ENCODE measurements at places on chromosomes 7 and 10.
A peak's percentile ranks its signal among the peaks of the same experiment; 100 is the strongest.

DNA sequence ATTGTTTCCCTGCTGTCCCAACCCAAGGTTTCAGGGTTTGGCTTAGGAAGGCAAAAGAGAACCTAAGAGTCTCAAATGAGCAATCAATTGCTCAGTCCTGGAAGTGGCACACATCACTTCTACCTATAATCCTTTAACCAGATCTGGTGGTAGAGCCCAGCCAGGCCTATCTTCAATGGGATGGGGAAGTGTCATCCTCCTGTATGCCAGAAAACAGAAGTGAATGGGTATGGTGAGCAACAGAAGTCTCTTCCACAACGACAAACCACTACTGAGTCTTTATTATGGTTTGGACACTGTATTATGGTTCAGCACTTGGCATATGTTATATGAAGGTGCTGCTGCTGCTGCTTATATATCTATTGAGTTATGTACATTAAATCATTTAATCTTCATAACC is 3.0 kb upstream of the AKR1B1 start:
- peak; percentile 11 for DNase-seq

DNA sequence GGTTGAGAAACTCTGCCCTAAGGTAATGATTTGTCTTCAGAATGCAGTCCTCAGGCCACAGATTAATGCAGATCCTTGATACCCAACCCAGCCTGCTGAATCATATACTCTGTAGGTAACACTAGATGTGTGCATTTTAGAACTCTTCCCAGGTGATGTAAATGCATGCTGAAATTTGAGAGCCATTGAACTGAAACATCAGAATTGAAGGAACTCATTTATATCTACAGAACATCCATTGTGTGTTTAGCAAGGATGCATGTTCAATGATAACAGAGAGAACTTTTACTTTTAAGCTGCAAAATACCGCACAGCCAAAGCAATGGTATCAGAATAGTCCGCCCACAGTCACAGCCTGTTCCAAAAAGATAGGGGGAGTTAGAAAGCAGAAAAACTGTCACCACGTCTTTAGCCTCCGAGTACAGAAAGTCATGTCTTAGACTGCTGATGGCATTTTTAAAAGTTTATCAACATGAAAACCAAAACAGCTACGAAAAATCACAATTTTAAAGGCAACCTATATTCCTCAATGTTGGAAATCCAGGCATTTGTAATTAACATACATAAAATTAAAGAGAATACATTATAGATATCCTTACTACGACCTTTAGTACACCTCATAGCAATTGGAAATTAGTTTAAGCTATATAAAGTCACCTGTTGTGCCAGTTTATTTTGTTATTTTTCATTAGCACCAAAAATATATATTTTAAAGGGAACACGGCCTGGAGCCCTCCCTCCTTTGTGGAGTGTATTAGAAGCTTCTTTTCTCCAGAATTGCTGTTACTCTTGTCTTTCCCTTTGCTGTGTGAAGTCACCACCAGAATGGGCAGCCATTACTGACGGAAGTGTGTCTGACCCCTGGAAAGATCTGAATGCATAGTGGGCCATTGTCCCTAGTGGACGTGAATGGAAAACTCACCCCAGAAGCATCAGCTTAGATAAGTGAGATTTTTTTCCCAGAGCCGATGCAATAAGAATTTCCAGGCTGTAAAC is 65.8 kb upstream of the PRKAR2B start:
- no peak for DNase-seq

GRCh38 chr10:80280071-80280800 is 9.2 kb downstream of the MAT1A start:
- no peak for DNase-seq

DNA sequence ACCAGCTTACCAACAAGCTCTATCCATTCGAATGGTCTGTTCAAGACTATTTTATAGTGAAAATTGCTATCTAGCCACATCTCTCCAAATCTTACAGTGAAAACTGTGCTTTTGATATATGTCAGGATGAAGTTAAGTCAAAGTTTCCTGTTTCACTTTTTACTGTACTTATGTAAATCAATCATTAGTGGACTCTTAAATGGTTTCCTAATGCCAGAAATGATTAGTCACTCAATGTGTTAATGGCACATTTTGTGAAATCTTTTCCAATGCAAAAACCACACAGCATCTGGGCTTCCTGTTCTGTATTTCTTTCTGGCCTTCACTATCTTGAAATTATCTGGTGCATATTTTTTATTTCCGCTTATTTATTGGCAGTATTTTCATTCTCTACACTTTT is 87.3 kb upstream of the STEAP1B start:
- DNase-seq, result no peak

GRCh38 chr7:3760651-3761050 is 459.6 kb downstream of the SDK1 start:
- peak; percentile 66 for DNase-seq

DNA sequence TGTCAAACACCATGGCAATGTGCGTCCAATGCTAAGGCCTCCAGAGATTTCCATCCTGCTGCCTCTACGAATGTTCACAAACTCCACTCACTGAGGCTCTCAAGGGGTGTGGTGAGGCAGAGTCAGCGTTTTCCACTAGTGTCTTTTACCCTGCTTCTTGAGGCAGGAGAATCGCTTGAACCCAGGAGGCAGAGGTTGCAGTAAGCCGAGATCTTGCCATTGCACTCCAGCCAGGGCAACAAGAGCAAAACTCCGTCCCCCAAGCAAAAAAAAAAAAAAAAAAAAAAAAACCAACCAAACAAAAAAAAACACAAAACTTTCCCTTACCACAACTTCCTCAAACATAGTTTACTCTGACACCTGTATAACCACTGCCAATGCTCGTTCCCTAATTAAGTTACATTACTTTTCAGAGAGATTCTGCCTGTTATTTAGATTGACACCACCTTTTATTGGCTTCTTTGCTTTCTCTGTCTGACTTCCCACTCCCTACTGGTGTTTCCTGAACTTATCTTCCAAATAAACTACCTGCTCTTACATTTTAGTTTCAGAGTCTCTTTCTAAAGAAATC is 102.1 kb upstream of the ZNF746 start:
- DNase-seq, result no peak

GRCh38 chr7:100765250-100765649 is 31.9 kb downstream of the ZAN start:
- DNase-seq, result no peak

DNA sequence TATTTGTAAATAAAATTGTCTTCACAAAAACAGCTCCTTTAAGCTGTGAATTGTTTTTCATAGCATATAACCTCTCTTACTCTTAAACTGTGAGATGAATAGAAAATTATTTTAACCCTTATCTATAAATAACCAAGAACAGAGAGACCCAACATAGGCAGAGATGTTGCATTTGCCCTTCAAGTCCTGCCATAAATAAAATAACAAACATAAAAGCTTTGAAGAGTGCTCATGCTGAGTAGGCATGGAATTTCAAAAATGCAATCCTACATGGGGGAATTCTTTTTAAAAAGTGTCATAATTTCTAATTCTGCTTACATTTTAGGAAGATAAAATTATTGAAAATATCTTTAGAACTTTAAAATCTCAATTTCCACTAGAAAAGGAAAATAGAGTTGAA is 124.1 kb upstream of the FERD3L start:
- DNase-seq, result no peak

DNA sequence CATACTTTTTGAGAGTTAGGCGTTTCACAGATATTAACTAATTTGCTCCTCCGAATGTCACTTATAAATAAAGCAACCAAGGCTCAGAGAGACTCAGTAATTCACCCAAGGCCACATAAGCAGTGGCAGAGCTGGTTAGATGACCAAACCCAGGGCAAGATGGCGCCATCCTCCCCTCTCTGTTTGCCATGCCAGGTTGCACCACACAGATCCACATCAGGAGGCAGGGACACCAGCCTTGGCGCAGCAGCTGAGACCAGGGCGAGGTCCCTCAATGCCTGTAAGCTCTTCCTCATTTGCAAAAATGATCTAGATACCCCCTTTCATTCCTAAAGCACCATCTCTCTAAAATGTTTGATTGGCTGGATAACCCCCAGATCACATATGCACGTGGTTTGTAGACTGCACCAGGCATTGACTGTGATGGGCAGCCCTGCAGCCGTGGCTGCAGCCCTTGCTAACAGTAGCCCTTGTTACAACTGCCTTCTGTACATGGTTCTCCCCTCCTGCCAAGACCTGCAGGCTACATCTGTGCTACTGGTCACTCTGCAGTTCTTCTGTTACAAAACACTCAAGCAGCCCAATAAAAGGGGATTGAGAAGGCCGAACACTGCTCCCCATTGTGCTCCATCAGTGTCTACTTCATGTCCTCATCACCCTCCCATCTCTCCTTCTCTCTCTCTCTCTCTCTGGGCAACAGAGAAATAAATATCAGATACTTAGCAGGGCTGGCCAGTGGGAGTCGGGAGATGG is 298.6 kb downstream of the PRPF18 start:
- DNase-seq, result no peak

- DNase-seq, result no peak
Observed at GRCh38 chr10:48418189-48418788, 111.8 kb downstream of the MAPK8 start.

DNA sequence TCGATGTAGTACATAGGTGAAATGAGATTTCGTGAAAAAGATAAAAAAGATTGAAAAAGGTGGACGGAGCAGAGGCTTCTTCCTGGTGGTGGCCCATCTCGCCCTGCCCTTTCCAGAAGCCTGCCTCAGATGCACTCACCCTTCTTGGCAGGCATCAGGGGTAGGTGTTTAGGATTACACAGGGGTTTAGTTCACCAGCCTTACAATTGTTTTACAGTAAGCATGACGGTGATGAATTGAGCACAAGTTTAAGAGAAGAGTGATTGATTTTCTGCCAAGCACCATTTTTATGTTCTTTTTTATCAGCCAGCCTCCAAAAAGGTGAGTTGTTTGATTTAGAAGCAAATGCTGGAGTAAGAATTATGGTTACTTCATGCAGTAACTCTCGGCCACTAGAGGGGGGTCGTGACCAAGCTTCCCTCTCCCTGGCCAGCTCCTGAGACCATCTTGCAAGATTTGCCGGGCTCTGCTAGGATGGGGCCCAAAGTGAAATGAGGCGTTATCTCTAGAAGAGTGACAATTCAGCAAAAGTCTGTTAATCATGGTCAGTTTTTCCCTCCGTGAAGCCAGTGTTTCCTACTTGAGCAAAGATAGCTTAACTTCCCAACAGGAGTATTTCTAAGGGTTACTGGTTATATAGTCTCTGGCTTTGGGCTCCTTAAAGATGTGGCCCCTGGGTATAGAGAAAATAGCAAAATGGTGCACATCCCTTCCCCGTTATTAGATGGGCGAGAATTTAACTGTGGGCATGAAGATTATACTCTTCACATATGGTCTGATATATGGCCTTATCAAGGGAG is 228.8 kb downstream of the BMPER start:
- peak; percentile 80 for DNase-seq

DNA sequence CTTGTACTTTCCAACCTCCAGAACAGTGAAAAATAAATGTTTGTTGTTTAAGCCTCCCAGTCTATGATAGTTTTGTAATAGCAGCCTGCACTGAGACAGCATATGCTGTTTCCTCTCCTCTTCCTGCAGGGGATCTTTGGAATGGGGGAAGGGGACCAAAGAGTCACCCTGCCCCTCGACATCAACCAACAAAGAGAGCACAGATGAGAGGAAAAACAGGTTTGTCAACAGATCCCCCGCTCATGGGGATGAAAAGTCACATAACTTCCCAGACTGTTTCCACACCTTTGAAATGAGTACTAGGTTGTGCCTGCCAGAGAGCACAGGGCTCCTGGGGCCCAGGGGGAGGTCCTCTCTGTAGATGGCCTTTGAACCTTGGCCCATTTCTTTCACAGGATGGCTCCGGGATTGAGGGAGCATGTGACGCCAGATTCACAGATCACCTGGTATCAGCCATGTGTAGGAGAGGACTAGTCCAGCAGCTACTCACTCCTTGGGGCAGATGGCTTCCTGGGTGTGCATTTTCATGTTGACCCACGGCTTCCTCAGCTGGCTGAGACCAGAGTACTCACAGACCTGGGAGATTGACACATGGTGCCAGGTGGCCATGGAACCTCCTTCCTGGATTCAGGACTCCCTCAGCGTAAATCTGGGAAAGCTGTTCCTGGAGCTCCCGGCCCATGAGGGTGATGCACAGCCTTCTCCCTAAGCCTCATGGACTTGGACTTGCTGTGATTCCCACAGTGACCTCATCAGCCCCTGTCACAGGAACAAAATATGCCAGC is 125.6 kb downstream of the CXCL12 start:
- DNase-seq, result no peak

DNA sequence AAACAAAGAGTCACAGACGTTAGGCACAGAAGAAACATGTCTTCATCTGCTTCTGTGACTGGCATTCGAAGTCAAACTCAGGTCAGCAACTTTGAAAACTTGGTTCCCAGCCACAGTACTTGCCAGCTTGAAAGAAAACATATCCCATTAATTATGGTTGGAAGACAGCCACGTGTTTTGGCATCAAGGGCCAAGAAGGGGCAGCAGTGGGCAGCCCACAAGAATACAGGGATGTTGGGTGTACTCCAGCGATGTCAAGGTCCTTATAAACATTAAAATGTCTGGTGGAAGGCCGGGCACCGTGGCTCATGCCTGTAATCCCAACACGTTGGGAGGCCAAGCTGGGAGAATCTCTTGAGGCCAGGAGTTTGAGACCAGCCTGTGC is 29.5 kb downstream of the JCAD start:
- DNase-seq, result no peak

DNA sequence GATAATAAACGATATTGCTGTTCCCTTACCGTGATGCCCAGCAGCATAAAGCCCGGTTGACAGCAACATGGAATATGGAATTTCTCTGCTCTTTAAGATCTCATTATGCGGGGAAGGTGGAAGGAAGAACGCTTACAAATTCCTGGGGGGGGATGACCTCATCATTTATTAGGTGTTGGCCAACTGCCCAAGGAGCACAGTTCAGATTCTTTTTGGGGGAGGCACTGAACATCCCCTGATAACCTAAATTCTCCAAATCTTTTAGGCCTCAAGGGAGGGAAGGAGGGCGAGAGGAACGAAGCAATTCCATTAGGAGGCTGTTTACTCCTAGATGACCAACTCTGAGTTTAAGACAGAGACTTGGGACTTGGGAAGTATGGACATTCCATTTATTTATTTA is 5.2 kb upstream of the COL26A1 start:
- DNase-seq, result peak; percentile 38

DNA sequence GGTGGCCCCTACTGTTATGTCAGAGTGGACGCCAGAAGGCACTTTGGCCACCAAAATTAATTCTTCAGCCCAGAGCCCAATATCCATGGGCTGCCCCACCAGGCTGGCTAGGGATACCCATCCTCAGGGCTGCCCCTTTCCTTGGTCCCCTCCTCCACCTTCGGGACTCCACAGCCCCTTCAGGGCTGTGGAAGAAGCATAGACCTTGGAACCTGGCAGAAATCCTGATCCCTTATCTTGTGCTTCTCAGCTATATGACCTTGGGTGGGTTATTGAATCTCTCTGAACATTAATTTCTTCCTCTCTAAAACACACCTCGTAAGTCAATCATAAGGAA is 499 bp upstream of the TMUB1 start:
- no peak for DNase-seq
